ENCODE measurements at places on chromosomes 5 and 9.

DNA sequence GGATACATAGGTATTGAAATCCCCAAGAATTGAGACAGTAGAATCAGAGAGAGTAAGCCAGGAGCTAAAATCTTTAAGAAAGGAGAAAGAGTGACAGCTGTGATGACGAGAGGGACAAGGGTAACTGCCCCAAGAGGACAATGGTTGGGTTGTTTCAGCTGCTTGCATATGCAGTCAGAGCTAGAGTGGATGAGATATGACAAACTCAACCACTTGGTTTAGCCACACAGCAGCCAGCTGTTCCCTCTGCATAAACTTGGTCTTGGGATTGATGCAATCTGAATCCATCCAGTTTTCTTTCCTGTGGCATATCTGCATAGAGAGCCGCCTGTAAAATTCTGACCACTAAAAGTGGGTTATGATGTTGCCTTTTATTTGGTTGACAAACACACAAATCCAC is 100.7 kb downstream of the ZNF622 start:
- DNase-seq = no peak

DNA sequence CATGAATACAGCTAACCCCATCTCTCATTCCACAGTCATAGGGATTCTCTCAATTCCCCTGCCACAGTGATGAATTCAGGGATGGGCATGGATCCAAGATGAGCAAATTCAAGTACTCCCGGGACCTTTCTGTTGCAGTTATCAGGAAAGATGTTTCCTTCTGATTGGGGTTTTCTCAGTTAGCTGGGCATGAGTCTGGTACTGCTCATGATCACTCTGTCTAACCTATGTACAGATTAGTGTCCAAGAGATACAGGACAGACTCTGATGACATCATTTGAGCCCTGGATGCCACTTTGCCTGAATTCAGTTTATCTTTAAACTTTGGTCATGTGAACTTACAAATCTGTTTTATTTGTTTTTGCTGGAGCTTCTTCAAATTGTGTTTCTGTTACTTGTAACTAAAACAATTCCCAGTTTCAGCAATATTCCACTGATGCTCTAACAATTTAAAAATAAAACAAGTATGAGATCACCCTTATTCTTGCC is 257.7 kb upstream of the KLF9 start:
- no peak for DNase-seq

GRCh38 chr9:76818271-76818670 is 54.0 kb downstream of the PCA3 start:
- no peak for DNase-seq

DNA sequence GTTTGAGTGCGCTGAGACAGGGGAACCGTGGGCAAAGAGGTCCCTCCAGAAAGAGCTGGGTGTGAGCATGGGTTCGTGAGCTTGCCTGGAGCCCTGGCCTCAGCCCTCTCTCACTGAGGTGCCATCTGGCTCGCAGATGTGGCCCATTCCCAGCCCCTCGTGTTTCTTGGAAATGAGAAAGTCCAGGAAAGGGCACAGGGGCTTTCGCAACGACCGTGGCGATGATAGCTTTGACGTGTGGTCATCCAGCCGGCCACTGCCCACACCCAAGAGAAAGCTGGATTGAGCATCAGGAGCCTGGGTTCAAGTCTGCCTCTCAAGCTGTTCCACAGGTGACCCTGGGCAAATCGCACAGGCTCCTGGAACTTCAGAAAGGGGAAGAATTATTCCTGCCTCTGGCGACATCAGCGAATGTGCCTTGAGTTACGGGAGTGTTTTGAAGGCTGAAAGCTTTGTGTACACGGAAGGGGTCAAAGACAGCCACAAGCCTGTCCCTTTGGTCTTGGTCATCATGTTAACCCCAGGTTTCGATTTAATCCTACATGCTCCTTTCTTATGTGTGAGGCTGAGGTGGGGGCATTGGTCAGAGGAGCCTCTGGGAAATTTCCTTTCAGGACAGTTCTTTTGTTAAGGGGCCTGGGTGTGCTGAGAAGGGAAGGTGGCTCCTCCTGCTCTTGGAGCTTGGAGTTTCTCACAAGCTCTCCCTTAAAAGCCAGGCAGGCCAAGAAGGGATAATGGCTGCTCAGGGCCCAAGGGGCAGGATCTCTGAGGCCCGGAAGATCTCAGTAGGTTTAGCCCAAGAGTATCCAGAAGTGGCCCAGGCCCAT is 41.7 kb upstream of the IL17B start:
- no peak for DNase-seq

DNA sequence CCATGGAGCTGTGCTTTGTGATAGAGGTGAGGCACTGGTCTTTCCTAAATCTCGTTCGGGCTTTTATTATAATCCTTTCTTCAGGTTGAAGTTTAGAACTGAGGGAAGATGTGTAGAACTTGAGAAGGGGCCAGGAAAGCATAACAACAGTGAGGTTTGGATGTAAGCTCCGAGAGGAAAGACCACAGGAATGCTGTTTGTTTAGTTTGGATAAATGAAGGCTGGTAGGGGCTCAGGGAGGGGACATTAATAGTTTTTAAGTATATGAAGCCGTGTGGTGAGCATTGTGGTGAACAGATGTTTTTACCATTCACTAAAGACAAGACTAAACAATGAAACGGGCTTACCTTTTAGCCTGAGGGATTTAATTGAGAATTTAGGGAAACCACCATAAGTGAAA is 130.8 kb downstream of the ARHGAP26 start:
- DNase-seq = no peak

DNA sequence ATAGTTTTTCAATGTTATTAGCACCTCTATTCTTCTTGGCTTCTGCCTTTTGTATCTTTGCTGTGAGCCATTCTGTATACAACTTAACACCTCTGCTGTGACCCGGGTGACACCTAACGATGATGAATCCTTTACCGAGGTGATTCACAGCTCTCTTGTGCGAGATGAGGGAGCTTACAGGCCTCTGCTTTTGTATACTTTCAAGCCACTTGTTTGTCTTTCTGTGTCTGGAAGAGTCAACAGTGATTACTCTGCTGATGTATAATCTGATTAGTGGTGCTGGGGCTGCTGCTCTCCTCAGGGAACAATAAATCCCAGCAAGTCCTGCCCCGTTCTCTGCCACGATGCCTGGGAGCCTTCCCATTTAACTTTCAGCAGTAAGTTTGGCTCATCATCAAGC is 442.9 kb upstream of the SGCD start:
- DNase-seq = no peak

- DNase-seq = no peak
Observed at GRCh38 chr5:133925866-133926488, 42.4 kb downstream of the C5orf15 start.

GRCh38 chr9:77892171-77892570 is 139.4 kb downstream of the GNAQ start:
- DNase-seq = no peak

DNA sequence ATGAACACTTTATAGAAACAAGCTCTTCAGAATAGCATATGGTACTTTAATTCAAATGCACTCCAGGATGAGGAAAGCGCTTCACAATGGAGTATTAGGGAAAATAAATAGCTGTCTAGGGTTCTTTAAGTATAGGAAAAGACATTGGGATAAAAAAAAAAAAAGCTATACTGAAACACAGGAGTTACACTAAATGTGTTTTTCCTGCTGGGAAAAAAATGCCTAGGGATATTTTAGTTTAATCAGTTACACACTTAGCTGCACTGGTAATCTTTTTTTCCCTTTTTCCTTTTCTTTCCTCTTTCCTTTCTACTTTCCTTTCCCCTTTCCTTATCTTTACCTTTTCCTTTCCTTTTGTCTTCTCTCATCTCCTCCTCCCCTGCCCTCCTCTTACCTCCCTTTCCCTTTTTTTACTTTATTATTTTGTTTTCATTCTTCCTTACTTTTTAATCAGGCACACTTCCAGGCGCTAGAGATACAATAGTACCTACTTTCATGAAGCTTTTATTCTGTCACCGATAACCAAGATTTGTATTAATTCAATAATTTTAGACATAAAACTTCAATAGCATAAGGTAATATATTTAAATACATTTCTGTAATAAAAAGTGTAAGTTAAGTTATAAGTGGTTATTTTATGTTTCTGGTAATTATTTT is 758.7 kb downstream of the CDH18 start:
- no peak for DNase-seq
